ENCODE measurements at places on chromosomes 7 and 10. TPM values are rescaled to one million over a fixed set of nuclear protein-coding genes. Genes with fewer than 3 reads are reported as not detected.

Gene LZTS2
- total RNA-seq: 86.4 TPM

Gene CTNNA3
- total RNA-seq: not detected

Gene PRLHR
- not detected for total RNA-seq

Gene AKR1C3
- 26.7 TPM for total RNA-seq

Gene SRRM3
- total RNA-seq: 0.50 TPM

Gene GHRHR
- not detected for total RNA-seq

Gene POR
- 105 TPM for total RNA-seq

Gene FRG2B
- total RNA-seq: not detected

Gene EEF1AKMT2
- total RNA-seq: 29.6 TPM

Gene PLCE1
- total RNA-seq: 2.2 TPM

Gene CYP2C8
- not detected for total RNA-seq

Gene GIMAP8
- total RNA-seq: under 0.01 TPM

Gene HMX2
- total RNA-seq: not detected

Gene OR2A5
- total RNA-seq: not detected

Gene ATP6V0A4
- under 0.01 TPM for total RNA-seq

Gene ZNHIT1
- total RNA-seq: 72.3 TPM

Gene AS3MT
- 13.7 TPM for total RNA-seq

Gene WDR86
- total RNA-seq: not detected

Gene LIPJ
- total RNA-seq: not detected

Gene FGL2
- total RNA-seq: 0.22 TPM

Gene CLDN3
- total RNA-seq: 0.12 TPM

Gene PDLIM1
- 4.8 TPM for total RNA-seq

Gene PLEKHS1
- not detected for total RNA-seq

Gene RSU1
- 57.7 TPM for total RNA-seq

Gene NUTM2A
- not detected for total RNA-seq

Gene KIAA1549
- 1.5 TPM for total RNA-seq

Gene SAMD9
- total RNA-seq: 11.5 TPM

Gene AOAH
- not detected for total RNA-seq

Gene SPDYE6
- not detected for total RNA-seq

Gene UPK3BL2
- 0.87 TPM for total RNA-seq

Gene TAS2R4
- total RNA-seq: 1.1 TPM

Gene CLCN1
- not detected for total RNA-seq

Gene TECTB
- not detected for total RNA-seq

Gene TBATA
- total RNA-seq: not detected

Gene FFAR4
- not detected for total RNA-seq

Gene C10orf143
- total RNA-seq: 0.44 TPM

Gene HOXA2
- total RNA-seq: under 0.01 TPM

Gene CUEDC2
- total RNA-seq: 63.5 TPM

Gene IMMP2L
- total RNA-seq: 22.6 TPM

Gene UBN2
- total RNA-seq: 5.6 TPM

Gene MUC3A
- under 0.01 TPM for total RNA-seq

Gene CNTNAP2
- total RNA-seq: under 0.01 TPM

Gene FAM13C
- total RNA-seq: 0.50 TPM

Gene KLLN
- 0.33 TPM for total RNA-seq

Gene RNLS
- 10.2 TPM for total RNA-seq

Gene SUN3
- total RNA-seq: not detected

Gene CRTAC1
- not detected for total RNA-seq

Gene FAM25C
- not detected for total RNA-seq

Gene GPR26
- total RNA-seq: not detected

Gene ADAMTS14
- 4.0 TPM for total RNA-seq

Gene HTR5A
- total RNA-seq: not detected

Gene COL28A1
- total RNA-seq: 0.55 TPM

Gene SNCG
- 7.5 TPM for total RNA-seq

Gene CHPF2
- total RNA-seq: 60.8 TPM

Gene PTN
- 23.8 TPM for total RNA-seq

Gene GNGT1
- total RNA-seq: not detected

Measured in uterine smooth muscle cell (primary cell).